ENCODE measurements at places on chromosomes 12 and 14. TPM values are rescaled to one million over a fixed set of nuclear protein-coding genes. Genes with fewer than 3 reads are reported as not detected.

GRCh38 chr14:96092936-96093335 lies 53.8 kb downstream of the C14orf132 start:
- DNase-seq: no peak

GRCh38 chr14:74402401-74403251 lies 23.4 kb downstream of the SYNDIG1L start:
- DNase-seq: peak; percentile 57

The GPR135 gene
- total RNA-seq: 4.1 TPM

The BCL11B gene
- 4.6 TPM for total RNA-seq

DNA sequence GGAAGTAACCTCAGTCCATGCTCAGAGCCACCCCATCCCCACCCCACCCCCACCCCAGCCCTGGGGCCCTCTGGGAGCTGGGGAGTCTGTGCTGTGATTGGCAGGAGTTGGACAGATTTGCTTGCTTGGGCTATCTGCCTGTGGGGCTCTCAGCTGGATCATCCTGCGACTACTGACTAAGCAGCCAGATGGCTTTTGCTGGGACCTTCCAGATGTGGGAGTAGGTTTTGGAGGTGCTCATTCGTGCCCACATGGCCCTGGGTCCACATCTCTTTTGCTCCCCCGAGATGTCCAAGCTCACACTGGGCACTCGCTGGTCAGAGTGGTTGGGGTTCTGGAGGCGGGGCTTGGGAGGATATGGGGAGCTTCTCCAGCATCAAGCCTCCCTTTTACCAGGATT lies 138.9 kb downstream of the TSPAN9 start:
- DNase-seq: no peak

The PCNX4 gene
- 67.7 TPM for total RNA-seq

The SLC8A3 gene
- 0.14 TPM for total RNA-seq

- peak; percentile 73 for DNase-seq
These were observed 240.6 kb downstream of the CPNE8 start for GRCh38 chr12:38664661-38665269.

The CMTM5 gene
- 0.40 TPM for total RNA-seq

DNA sequence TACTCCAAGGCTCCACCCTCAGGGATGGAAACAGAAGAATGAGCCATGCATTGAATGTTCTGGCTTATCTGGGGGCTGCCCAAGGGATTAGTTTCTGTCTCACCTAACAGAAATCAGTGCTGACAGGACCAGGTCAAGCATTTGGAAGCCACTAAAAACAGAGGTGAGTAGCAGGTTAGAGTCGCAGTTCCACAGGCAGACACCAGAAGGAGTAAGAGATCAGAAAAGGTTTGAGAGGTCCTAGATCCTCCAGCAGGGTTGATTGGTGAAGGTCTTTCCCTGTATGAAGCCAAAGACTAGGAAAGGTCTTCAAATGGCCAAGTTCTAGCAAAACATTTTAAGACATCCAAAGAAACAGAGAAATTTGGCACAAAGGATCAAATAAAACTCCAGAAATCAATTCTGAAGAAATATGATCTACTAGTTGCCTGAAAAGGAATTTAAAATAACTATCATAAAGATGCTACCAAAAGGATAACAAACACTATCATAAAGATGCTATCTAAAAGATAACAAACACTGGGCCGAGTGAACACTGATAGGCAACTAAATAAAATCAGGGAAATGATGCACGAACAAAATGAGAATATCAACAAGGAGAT lies 19.5 kb upstream of the TTC9 start:
- peak; percentile 91 for DNase-seq

DNA sequence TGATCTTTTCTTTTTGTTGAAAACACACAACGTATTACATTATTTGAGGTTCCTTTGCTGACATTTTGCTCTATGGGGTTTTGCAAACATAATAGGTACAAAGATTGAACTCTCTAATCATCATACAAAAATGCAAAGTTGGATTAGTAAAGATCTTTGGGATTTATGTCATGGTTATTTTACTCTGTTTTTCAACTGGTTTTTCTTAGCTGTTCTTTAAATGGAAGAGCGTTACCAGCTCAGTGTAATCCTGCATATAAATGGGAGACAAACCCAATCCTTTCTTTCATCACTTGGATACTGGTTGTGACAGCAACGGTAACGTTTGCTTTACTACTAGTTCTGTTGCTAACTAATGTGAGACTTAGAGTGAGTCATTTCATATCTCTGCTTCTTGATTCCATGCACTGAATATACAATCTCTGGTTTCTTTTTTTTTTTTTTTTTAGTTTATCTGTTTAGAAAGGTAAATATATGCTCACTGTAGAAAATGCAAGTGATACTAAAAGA lies 104.9 kb upstream of the NOVA1 start:
- DNase-seq: no peak

The PTCSC3 gene
- total RNA-seq: not detected

DNA sequence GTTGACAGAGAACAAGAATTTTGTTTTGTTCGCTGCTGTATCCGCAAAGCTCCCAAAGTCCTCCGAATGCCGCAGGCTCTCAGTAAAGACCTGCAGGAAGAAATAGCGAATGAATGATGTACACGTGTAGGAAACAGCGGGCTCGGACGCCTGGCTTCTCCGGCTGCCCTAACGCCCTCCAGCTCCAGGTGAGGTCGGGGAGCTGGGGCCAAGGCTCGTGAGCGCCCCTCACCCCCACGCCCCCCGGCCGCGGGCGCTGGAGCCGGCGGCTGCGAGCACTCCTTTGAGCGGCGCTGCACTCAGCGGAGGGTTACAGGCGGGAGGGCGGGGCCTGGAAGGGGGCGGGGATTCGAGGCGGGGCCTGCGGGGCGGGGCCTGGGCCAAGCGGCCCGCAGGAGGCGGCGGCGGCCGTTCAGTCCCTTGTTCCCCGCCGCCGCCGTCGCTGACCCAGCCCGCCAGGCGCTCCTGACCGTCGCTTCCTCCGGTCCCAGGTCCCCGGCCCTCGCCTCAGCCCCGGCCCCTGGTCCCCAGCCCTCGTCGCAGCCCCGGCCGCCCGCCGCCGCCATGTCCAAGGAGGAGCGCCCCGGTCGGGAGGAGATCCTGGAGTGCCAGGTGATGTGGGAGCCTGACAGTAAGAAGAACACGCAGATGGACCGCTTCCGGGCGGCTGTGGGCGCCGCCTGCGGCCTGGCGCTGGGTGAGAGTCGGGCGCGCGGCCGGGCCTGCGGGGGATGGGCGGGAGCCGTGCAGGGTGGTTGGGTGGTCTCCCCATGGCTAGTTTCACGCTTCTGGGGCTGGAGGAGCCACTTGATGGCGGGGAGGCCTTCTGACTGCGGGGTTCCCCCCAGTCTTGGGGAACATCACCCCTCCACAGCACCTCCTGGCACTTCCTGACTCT lies at the start of gene AACS:
Gene AACS, plus strand, starts transcription at position 415 of the 898 bp plus-strand sequence. Its CDS starts 150 bp downstream, at position 565.
- DNase-seq: peak; percentile 97

DNA sequence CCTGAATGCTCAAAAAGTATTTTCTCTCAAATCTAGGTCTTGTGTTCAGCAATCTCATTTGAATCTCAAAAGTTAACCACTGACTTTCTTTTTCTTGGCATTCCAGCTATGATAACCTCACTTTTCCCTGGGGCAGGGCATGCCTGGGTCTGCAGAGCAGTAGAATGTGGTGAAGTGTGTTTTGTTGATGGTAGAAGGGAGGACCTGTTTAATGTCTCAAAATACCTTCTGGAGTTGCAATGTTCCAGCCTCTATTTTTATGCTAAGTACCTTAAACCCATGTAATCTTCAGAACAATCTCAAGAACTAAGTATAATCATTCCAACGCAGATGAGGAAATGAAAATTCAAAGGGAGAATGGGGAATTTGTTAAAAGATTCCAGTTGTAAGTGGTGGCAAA lies 82.1 kb upstream of the FUT8 start:
- no peak for DNase-seq

- DNase-seq: peak; percentile 88
These were observed 29.8 kb downstream of the ITPK1 start for GRCh38 chr14:93085911-93086310.

- no peak for DNase-seq
These were observed 65.0 kb downstream of the SERPINA3 start for GRCh38 chr14:94677213-94677612.

DNA sequence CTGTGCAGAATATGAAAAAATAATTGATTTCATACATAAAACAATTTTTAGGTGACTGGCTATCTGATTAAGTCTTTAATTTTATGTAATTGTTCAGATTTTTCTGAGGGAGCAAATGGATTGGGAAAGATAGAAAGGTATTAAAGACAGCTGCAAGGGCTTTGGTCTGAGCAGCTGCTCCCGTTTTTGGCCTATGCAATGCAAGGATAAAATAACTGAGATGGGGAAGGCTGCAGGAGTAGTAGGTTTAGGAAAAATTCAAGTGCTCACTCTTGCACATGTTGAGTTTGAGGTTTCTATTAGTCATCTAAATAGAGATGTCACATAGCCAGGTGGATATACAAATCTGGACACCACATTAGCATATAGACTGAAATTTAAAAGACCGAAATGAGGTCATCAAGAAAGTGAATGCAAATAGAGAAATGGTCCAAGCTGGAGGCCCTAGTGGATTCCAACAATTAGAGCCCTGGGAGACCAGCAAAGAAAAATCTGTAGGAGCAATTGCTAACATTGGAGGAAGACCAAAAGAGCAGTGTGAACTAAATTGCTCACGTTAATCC lies 144.0 kb downstream of the PPFIA2 start:
- DNase-seq: no peak

The MRPS35 gene
- 69.4 TPM for total RNA-seq

- DNase-seq: peak; percentile 83
These were observed 639 bp downstream of the FZD10 start for GRCh38 chr12:130162745-130163460.
